ENCODE measurements at places on chromosomes 16 and 17.
A peak's percentile ranks its signal among the peaks of the same experiment; 100 is the strongest.

DNA sequence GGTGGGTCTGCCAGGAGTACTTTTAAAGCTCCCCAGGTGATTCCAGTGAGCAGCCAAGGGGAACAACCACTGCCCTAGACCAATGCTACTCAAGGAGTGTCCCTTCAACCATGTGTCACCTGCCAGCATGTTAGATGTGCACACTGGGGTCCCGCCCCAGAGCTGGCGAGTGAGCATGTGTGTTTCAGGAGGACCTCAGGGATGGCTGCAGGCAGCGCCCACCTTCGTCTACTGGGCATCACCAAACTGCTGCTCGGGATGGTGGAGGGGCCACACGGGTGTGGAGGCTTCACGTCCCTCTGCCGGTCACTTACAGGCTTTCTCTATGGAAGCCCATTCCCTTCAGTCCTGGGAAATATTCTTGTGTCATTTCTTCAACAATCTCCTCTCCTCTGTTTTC, 29.0 kb upstream of the DOC2B start:
- no peak for DNase-seq

- no peak for DNase-seq
Observed at GRCh38 chr17:46886310-46886663, 34.9 kb downstream of the WNT9B start.

GRCh38 chr17:57043276-57043675, 41.8 kb upstream of the AKAP1 start:
- no peak for DNase-seq

DNA sequence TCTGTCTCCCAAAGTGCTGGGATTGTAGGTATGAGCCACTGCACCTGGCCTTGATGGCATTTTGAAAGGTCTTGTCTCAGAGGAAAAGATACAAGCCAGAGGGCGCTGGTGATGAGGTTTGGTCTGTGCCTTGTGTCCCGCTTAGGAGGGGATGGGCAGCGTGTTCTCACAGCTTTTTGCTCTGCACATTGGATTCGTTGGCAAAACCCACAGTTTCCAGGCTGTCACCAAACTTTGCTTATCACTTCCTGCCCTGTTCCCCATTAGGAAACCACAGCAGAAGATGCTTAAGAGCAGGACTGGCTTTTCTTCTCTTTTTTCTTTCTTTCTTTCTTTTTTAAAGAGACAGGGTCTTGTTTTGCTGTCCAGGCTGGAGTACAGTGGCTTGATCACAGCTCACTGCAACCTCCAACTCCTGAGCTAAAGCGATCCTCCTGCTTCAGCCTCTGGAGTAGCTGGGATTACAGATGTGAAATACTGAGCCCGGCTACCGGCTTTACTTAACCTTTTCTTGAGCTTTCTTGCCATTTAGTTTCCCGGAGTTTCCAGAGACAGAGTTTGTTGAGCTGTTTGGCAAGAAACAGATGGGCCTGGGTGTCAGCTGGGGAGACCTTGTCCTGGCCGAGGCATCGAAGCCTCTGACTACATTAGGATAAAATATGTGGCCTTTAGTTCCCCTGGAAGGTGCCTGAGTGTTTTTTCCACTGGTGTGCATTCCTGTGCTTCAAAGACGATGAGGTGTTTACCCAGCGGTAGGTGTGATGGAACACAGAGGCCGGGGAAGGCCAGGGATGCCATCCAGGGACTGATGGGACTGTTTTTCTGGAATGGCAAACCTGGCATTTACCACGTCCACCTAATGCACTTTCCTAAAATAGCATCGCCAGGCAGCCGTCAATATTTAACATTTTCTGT, 112.9 kb downstream of the ABCC1 start:
- no peak for DNase-seq

GRCh38 chr17:69175625-69176456, 34.1 kb upstream of the ABCA6 start:
- DNase-seq = no peak

GRCh38 chr17:77106874-77107358, 33.9 kb upstream of the SEC14L1 start:
- peak; percentile 10 for DNase-seq

GRCh38 chr17:42153919-42154742, 658 bp downstream of the RAB5C start:
- no peak for DNase-seq

DNA sequence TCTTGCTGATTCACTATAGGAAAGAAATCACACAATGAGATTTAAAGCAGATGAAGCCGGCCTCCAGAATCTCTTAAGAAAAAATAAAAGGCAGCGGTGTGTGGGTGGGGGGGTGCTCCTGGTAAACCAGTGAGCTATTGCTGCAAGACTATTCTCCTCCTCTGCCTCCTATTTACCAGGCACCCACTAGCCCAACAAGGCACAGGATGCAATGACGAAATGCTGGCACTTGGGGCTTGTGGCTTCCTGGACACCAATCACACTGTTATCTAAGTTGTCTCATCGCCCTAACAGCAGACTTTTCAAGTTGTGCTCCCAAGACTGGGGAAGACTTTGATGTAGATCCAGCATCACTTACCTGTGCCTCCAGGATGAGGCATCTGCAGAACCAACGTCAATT, 50.2 kb upstream of the NDRG4 start:
- DNase-seq = no peak

- no peak for DNase-seq
Observed at GRCh38 chr17:73340093-73340596, 28.3 kb upstream of the CDC42EP4 start.

DNA sequence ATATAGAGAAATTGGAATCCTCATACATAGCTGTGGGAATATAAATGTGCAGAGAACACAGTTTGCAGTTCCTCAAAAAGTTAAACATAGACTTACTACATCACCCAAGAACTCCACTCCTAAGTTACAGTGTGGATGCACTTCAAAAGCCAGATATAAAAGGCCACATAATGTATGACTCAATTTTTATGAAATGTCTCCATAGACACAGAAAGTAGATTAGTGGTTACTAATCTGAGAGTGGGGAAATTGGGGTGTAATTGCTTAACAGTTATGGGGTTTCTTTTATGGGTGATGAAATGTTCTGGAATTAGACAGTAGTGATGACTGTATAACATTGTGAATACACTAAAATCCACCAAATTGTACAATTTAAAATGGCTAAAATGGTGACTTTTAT, 60.9 kb downstream of the CACNG1 start:
- DNase-seq = no peak

GRCh38 chr16:66858740-66859396, 14.7 kb downstream of the CA7 start:
- DNase-seq = no peak

- DNase-seq = no peak
Observed at GRCh38 chr16:31248344-31248743, 11.4 kb upstream of the ITGAM start.

DNA sequence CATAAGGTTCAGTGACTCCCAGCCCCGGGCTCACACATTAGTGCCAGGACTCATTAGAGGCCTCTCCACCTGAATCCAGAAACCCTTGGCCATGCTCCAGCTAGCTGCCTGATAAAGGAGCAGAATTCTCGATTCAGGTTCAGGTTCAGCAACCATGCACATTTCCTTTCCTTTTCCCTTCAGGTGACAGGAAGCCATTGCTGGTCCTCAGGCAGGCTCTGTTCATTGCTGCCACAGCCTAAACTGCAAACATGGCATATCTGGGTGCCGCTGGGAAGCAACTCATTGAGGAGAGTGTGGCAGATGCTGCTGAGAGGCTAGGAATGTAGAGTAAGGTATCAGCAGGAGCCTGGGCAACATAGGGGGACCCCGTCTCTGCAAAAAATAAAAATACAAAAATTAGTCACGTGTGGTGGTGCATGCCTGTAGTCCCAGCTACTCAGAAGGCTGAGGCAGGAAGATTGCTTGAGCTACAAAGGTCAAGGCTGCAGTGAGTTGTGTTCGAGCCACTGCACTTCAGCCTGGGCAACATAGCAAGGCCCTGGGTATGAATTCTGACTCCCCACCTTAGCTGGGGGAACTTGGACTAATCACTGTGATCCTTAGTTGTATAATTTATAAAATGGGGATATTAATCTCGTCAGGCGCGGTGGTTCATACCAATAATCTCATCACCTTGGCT, 28.7 kb downstream of the ARL4D start:
- DNase-seq = no peak

DNA sequence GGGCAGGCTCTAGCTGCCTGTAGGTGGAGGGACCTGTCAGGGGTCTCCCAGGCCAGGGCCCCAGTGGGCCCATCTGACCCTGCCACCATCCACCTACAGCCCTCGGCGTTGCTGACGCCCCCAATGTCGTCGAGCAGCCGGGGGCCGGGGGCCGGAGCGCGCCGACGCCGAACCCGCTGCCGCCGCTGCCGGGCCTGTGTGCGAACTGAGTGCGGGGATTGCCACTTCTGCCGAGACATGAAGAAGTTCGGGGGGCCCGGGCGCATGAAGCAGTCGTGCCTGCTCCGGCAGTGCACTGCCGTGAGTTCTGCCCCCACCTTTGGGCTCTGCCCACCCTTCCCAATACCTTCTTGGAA, 2.2 kb downstream of the FBXL19 start:
- no peak for DNase-seq

DNA sequence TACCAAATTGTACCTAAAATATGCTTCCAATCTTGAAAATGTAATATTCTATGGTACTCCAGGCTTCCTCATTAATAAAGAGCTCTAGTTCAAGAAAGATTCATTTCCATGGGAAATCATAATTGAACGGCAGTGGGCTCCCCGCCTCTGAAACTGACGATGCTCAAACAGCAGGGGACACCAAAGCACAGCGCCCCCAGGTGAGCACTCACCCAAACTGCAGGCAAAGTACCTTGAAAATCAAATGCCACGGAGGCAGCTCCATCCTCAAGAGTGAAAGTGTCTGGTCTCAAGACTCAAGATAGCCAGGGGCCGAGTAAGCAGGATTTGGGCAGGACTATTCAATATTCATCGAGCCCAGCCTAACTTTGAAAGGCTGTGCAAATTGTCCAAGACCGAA, 217.4 kb upstream of the TNRC6C start:
- peak; percentile 30 for DNase-seq

DNA sequence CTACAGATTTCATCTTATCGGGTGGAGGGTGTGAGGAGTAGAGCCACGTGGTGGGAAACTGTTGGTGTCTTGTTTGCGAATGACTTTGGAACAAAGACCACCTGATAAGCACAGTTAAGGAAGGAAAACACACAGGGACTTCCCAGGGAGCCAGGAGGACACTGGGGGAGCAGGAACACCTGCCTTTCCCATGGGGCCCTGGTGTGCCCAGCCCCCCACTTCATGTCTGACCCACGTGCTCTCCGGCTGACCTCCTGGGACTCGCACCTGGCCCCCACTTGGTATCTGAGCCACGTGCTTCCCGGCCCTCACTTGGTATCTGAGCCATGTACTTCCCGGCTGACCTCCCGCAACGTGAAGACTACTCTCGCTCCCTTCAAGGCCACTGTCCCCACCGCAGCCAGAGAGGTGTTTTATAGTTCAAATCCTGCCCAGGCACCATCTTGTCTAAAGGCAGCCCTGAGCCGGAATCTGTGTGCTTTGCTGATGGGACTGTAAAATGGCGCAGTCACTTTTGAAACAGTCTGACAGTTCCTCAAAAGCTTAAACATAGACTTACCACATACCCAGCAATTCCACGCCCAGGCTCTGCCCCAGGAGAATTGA, 5.4 kb upstream of the CSNK1D start:
- no peak for DNase-seq

DNA sequence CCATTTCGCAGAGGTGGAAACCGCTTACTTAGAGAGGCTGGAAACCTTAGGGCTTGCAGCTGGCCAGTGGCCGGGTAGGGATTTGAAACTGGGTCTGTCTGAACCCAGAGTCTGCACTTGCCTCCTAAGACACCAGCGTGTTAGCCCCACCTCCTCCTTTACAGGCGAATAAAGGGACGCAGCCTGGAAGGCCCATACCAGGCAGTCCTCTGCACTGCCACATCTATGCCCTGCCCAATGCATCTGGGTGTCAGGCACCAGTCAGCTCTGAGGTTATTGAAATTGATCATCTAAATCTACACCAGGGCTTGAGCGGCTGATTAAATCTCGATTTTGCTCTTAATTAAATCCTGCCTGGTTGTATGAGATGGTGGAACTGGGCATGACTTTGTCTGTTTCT, 19.9 kb upstream of the NAGS start:
- DNase-seq = no peak

DNA sequence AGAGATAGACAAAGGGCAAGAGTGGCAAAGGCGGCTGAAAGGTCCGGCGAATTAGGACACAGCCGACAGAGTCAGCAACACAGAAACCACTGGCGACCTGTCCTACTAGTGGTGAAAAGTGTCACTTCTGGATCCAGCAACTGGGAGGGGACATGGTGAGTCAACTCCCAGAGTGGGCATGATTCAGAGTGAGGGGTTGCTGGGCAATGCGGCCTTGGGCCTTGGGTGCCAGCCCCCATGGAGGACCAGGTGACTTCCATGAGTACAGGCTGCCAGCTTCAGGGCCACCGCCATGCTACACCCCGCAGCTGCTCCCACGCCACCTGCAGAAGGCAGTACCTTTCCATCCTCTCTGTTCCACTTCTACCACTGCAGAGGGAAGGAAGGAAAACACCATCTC, 110.6 kb downstream of the ZFHX3 start:
- no peak for DNase-seq
